Naive thymus-derived CD4-positive, alpha-beta T cell (primary cell): ENCODE measurements at places on chromosomes 7 and 10. TPM values are rescaled to one million over a fixed set of nuclear protein-coding genes. Genes with fewer than 3 reads are reported as not detected.
A peak's percentile ranks its signal among the peaks of the same experiment; 100 is the strongest.

Gene HTR5A
- polyA plus RNA-seq, result not detected

Gene ANKRD1
- not detected for polyA plus RNA-seq

Gene PTPRE
- polyA plus RNA-seq, result 6.6 TPM

DNA sequence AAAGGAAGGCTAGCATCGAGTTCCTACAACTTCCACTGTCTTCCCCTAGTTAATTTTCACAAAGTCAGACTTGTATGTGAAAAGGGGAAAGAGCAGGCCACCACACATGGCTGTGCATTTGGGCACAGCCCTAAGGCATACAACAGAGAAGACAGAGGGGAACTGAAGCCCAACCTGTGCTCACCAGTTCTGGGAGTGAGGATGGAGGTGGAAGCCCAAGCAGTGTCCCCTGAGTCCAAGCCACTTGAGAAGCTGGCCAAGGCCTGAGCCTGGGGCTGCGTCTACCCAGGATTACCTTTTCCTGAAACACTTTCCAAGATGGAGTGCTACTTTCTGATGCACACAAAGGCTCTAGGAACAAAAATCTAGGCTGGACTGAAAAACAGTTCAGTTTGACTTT is 20.3 kb downstream of the GPNMB start:
- peaks cover 3% of the 10 kb centered on the region for H3K4me1 ChIP-seq
- H3K27ac ChIP-seq, result no peak overlapping the region
- no peak for DNase-seq
- no peak overlapping the region for H3K4me3 ChIP-seq

DNA sequence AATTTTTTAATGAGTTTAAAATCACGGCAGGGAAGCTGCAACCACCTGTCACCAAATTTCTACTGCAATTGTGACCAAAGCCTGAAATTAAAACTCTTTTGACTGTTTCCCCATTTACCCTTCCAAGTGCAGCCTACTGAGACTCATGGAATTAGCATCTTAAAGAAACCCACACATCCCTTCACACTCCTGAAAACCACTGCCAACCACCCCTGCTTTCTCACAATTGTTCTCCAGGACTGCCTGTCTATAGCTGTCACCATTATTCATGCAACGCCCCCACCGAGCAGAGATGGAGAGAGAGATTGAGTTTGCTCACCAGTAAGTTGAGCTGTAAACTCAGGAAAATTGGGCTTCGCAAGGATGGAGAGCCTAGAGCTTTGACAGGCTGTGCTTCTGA is 383.8 kb upstream of the SORCS1 start:
- no peaks in the 10 kb centered on the region for H3K27me3 ChIP-seq
- H3K4me3 ChIP-seq, result no peak overlapping the region
- no peak for DNase-seq
- no peaks in the 10 kb centered on the region for H3K36me3 ChIP-seq
- H3K27ac ChIP-seq, result no peak overlapping the region

DNA sequence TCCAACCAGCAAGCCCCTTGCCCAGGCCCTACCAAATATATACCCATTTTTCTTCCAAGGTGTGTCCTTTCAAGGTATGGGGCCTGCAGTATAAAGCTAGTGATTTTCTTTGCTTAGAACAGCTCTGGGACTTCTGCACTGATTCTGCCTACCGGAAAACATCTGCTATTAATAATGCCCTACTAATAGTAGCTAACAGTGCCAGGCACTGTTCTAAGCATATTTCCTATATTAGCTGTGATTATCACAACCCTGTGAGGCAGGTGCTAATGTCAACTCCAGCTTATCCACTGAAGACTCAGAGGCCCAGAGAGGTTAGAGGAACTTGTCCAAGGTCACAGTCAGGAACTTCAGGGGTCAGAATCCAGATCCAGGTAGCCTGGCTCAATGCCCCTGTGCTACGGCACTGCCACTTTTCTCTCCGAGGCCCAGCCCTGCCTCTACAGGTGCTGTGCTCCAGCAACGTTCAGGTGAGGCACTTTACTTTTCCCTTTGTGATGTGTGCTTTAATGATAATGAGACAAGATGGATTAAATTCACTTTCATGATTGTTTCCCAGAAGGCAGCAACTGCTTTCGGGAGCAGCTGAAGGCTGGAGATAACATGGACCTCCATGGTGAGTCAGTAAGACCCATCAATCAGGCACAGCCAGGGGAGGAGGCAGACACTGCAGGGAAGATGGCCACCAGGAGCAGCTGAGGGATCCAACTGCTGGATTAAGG is 26.7 kb downstream of the TAS2R41 start:
- no peak for DNase-seq
- H3K4me3 ChIP-seq, result no peak overlapping the region
- H3K4me1 ChIP-seq, result no peaks in the 10 kb centered on the region
- H3K27ac ChIP-seq, result no peak overlapping the region
- H3K27me3 ChIP-seq, result no peaks in the 10 kb centered on the region

DNA sequence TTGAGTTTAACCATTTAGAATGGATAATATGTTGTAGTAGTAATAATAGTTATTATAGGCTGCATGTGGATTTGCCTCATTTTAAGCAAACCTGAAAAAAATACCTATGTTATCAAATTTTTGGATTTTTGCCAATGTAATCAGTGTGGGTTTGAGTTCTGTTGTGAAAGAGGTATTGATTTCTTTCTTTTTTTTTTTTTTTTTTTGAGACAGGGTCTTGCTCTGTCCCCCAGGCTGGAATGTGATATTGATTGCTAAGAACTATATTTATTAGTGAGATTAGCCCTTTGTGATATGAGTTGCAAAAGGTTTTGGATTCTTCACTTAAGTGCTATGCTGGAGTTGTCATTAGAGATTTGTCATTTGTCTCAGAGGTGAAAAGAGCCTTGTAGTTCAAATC is 124.4 kb downstream of the ST7 start:
- no peak overlapping the region for H3K27ac ChIP-seq
- no peak overlapping the region for H3K4me3 ChIP-seq
- H3K36me3 ChIP-seq, result no peaks in the 10 kb centered on the region
- no peaks in the 10 kb centered on the region for H3K4me1 ChIP-seq

DNA sequence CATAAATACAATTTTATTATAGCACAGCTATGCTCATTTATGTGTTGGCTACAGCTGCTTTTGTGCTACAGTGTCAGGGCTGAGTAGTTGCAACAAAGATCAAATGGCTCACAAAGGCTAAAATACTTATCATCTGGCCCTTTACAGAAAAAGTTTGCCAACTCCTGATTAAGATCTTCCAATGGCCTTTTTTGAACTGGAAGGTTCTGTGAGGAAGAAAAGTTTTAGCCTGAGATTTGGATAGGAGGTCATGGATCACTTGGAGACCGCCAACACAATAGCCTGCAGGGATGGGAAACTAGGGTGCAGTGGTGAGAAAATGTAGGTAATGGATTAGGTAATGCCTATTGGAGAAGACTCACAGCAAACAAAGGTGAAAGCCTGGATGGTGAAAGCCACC is 169.8 kb downstream of the NOC3L start:
- no peaks in the 10 kb centered on the region for H3K36me3 ChIP-seq
- no peak overlapping the region for H3K4me3 ChIP-seq
- no peak for DNase-seq
- no peaks in the 10 kb centered on the region for H3K27me3 ChIP-seq
- no peaks in the 10 kb centered on the region for H3K4me1 ChIP-seq

- H3K4me1 ChIP-seq, result no peaks in the 10 kb centered on the region
- no peaks in the 10 kb centered on the region for H3K27me3 ChIP-seq
- no peak for DNase-seq
- H3K27ac ChIP-seq, result no peak overlapping the region
- no peak overlapping the region for H3K4me3 ChIP-seq
Measured at GRCh38 chr7:92991190-92991589, 126.6 kb downstream of the SAMD9 start.

DNA sequence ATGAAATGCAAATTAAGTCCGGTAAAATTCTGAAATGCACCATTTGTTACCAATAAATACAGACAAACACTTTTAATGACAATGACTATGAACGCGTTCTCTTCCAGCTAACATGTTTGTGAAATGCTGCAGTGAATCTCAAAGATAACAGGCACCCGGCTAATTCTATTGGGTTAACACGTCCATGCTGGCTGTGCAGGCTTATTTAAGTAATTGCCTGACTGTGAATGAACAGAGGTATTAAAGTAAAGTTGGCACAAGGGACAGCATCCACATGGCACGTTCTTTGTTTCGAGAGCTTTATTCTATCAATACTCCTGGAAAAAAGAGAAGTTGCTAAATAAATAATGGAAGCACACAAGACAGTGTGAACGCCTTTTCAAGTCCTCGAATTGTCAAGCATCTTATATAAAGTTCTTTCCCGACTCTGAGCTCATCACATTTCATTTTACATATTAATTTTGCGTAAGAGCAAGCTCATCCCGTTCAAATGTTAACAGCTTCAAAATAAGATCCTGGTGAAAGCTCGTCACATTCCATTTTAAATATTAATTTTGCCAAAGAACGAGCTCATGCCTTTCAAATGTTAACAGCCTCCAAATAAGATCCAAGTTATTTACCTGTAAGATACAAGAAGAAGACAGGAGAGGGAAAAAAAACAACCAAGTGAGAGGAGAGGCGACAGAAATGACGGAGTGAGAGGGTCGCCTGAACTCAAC is 111.3 kb upstream of the RHEB start:
- peak overlapping the region; percentile 70 for H3K4me3 ChIP-seq
- H3K36me3 ChIP-seq, result no peaks in the 10 kb centered on the region
- H3K27me3 ChIP-seq, result no peaks in the 10 kb centered on the region
- no peak for DNase-seq
- peak overlapping the region; percentile 69 for H3K27ac ChIP-seq

DNA sequence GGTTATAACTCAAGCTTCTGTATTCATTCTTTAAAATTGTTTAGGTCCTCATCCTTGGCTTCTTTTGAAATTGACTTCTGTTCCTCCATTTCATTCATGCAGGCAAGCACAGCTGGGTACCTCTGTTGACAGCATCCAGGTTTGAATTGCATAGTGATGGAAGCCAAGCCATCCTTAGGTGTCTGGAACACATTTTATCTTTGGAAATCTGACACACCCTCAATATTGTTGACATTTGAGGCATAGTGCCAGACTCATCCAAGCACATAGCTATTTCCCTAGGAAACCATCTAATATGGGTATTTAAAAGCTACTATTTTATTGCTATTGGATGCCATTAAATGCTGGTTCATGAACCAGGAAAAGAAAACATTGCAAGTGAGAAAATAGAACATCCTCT is 142.1 kb upstream of the PTPRZ1 start:
- H3K27ac ChIP-seq, result no peak overlapping the region
- no peak overlapping the region for H3K4me3 ChIP-seq
- H3K36me3 ChIP-seq, result no peaks in the 10 kb centered on the region

DNA sequence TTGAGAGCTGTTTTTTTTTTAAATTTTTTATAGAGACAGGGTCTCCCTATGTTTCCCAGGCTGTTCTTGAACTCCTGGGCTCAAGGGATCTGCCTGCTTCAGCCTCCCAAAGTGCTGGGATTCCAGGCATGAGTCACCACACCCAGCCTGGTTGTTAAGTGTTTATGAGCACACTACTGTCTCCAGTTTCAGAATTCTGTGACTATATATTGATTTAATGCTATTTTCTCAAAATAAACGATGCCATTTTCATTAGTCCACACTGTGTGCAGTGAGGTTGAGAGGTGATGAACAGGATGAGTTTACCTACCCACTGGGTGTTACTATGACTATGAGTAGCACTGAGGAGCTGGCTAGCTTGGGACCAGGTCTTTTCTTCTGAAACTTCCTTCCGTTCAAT is 110.9 kb upstream of the FAM180A start:
- DNase-seq, result no peak
- no peaks in the 10 kb centered on the region for H3K36me3 ChIP-seq
- no peak overlapping the region for H3K4me3 ChIP-seq

DNA sequence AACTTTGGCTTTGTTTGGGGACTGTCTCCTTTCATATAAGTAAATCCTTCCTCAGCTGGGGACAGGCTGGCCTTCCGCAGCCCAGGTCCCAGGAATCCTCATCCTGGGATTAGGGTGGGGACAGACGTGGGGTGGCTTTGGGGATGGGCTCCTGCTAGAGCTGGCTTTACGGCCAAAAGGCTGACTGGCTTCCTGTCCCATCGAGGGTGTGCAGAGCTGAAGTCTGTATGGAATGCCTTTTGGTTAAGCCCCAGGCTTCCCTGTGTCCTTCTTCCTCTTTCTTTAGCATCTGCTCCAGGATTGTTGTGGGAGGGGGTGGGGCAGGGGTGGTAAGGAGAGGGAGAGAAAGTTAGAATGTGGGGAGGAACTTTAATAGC is 59.4 kb upstream of the AQP1 start:
- no peak overlapping the region for H3K4me3 ChIP-seq
- H3K36me3 ChIP-seq, result no peaks in the 10 kb centered on the region
- no peak overlapping the region for H3K27ac ChIP-seq
- no peaks in the 10 kb centered on the region for H3K27me3 ChIP-seq
- H3K4me1 ChIP-seq, result no peaks in the 10 kb centered on the region

DNA sequence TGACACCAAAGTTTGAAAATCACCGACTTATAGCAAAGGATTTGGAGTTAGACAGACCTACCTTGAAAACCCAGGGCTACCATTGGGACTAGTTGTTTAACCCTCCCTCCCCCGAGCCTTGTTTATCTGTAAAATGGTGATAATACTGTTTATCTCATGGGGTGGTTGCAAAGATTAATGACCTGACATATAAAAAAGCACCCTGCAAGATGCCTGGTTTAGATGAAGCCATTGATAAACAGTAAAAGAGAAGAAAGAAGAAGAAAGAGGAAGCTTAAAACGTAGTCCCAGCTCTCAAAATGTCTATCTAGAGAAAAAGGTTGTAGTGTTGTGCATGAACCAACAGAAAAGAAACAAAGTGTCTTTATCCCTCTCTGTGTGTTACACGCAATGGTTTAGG is 145.7 kb downstream of the FGFR2 start:
- H3K4me1 ChIP-seq, result no peaks in the 10 kb centered on the region
- no peaks in the 10 kb centered on the region for H3K27me3 ChIP-seq
- no peak overlapping the region for H3K27ac ChIP-seq

- DNase-seq, result no peak
- no peaks in the 10 kb centered on the region for H3K36me3 ChIP-seq
- H3K27me3 ChIP-seq, result no peaks in the 10 kb centered on the region
- no peak overlapping the region for H3K27ac ChIP-seq
- no peak overlapping the region for H3K4me3 ChIP-seq
- H3K4me1 ChIP-seq, result peaks cover 6% of the 10 kb centered on the region
Measured at GRCh38 chr7:92404170-92404614, 43.1 kb upstream of the GATAD1 start.
